Hematopoietic multipotent progenitor cell treated with erythropoietin and hydrocortisone succinate and interleukin-3 and kit ligand, for 17 days (in vitro differentiated cells): ENCODE measurements at places on chromosomes 12 and 14.
A peak's percentile ranks its signal among the peaks of the same experiment; 100 is the strongest.

DNA sequence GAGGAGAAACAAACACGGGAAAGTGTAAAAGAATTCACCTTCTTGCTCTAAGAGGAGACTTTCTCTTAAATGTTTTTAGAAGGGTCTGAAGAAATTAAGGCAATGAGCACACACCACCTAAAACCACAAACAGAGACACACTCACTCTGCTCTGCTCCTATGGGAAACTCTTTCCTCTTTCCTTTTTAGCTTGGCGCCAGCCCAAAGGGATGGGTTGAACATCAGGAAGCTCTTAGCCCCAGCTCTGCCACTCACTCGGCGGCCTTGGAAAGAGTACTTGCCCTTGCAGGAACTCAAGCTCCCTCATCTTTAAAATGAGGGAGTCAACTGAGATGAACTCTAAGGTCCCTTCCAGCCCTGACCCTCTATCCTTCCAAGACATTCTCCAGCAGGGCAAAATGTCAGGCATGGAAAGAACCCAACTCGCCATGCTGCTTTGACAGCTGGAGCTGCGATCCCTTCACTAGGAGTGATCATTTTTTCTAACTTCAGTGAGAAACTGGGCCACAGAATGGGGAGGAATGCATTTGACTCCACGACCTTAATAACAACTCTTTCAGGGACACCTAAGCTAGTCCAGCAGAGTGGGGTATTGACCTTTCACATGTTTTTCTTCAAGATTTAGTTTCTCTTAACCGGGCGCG lies 980 bp upstream of the RNASE8 start:
- no peak for DNase-seq

DNA sequence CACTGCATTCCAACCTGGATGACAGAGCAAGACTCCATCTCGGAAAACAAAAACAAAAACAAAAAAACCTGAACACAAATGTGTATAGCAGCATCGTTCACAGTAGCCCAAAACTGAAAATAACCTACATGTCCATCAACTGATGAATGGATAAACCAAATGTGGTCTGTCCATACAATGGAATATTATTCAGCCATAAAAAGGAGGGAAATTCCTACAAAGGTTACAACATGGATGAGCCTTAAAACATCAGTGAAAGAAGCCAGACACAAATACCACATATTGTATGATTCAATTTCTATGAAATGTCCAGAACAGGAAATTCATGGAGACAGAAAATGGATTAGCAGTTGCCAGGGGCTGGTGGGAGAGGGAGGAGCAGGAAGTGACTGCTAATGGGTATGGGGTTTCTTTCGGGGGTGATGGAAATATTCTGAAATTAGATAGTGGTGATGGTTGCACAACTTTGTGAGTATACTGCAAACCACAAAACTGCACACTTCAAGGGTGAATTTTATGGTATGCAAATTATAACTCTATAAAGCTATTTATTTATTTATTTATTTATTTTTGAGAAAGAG lies 4.0 kb downstream of the MYL2 start:
- DNase-seq: no peak

DNA sequence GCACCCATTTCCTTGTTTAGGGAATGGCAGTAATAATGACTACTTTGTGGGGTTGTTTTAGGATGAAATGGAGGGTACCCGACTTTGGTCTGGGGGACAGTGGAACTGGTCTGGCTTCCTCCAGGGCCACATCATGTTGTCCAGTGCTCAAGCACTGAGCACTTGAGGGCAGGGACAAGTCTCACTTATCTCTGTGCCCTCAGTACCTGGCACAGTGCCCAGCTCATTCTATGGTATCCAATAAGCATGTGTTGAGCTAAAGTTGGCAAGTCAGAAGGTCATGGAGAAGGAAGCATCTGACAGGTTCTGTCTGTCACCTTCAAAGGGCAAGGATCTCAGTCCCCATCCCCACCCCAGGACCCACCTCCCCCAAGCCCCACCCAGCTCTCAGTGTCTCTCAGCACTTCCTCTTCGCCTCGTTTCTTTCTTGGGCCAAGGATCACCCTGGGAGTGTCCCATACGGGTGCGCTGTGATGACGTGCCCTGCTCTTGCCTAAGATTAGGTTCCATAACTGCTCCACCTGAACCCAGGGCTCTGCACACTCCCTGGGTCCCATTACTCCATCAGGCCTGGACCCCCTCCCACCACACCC lies 24.3 kb upstream of the TMEM106C start:
- peak; percentile 67 for DNase-seq

- DNase-seq: no peak
These were observed 12.5 kb downstream of the SPTB start for GRCh38 chr14:64867182-64867581.

DNA sequence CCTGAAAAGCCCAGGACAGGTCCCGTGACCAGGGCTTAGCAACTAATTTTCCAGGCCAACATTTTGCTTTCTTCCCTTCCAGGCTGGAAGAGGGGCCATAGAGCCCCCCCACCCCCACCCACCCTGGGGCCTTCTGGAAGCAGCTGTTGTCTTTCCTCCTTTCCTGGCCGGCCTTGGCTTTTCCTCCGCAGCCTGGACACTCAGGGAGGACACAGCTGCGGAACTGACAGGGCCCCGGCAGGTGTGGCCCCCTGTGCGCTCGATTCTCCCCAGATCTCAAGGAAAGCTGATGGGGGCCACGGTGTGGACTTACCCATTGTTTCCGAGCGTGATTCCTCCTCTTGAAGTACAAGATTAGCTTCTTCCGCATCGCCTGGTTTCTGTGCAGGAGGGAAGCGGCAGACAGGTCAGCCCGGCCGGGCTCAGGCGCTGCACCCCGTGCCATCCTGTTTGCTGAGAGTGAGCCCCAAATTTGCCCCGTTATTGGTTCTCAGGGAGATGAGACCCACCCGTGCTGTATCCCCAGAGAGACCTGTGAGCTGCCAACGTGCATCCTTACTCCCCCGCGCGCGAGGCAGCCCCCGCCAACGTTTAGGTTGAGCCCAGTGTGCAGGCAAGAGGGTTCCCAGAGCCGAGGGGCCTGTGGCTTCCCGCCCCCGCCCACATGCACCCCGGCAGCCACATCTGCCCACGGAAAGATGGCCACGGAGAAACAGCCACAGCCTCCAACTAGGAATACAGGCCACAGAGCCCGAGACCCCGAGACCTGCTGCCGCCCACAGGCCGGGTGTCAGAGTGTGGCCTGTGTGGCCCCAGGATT lies 129.6 kb downstream of the NCOR2 start:
- DNase-seq: no peak
